ENCODE measurements at places on chromosomes 16 and 17.

GRCh38 chr17:1724351-1724868, at the start of gene WDR81:
Gene WDR81, plus strand, starts transcription at chr17:1724704. Its CDS starts 256 bp downstream, at chr17:1724960.
- peak; percentile 84 for DNase-seq

- no peak for DNase-seq
Observed at GRCh38 chr17:61253362-61253761, 146.3 kb upstream of the TBX2 start.

DNA sequence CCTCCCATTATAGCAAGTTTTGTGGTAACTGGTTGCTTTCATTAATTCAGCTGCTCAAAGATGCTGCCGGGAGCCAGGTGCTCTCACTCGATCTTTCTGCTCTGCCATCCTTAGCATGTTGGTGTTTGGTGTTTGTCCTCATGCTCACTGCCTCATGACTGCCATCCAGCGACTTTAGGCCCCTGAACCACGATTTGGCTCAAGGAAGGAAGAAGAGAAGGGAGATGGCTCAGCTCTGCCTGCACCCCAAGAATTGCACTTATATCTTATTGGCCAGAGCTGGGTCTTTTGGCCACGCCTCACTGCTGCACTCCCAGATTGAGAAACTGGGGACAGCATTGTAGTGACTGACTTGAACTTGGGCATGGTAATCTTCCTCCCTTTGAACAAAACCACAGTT, 52.7 kb downstream of the ARSG start:
- DNase-seq = no peak

DNA sequence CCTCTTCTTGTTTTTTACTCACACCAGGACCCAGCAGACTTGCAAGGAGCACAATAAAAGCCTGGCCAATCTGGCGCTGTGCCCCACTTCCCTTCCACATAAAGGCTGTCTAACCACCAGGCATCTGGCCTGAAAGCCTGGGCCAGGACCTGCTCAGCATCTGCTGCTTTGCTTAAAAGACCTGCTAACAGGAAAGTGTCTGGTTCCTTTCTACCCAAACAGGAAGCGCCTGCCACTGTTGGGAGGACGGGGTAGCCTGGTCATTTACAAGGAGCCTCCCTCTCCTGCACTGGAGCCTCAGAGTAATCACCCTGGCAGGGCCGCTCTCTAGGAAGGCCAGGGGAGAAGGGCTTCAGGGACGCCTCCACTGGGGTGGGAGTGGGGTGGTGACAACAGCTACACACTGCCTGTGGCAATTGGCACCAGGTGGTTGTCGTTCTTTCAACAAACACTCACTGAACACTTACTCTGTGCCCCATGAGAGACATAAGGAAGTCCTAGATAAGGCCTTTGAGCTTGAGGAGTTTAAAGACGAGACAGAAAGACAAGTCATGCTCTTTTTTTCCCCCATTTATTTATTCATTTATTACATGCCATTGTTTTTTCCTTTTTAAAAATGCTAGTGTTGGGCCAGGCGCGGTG, 6.3 kb upstream of the MMP28 start:
- peak; percentile 86 for DNase-seq

DNA sequence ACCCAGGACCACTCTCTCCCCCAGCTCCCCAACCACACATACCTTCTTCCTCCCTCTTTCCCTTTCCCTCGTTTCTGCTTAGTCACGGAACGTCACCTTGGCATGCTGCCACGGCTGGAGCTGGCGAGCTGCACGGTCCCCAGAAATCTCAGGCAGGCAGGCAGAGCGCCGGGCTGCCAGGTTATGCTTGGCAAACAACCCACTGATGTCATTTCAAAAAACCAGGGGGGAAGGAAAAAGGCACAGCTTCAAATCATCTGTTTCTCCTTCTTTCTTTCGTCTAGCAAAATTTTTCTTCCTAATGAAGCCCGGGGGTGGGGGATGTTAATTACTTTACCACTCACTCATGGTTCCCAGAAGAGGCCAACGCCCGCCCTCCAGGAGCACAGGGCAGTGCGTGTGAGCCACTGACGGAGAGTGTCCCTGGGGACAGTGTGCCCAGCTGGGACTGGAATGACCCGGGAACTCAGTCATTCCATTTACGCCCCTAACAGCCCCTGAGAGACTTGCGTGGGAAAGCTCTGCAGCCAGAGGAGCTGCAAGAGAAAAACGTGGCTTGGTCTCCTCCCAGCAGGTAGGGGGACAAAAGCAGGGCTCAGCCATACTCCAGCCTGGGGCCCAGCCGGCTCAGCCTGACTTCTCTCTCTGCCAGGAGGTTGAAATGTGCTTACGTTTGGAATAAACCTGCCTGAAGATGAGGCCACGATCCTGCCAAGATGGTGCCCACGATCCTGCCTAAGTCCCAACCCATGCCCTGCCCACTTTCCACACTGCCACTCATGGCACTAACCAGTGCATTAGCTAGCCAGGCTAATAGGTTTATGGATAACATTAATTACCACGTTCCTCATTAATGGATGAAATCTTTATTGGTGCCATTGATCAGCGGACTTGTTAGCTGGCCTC, 198.9 kb downstream of the ZFHX3 start:
- peak; percentile 96 for DNase-seq

DNA sequence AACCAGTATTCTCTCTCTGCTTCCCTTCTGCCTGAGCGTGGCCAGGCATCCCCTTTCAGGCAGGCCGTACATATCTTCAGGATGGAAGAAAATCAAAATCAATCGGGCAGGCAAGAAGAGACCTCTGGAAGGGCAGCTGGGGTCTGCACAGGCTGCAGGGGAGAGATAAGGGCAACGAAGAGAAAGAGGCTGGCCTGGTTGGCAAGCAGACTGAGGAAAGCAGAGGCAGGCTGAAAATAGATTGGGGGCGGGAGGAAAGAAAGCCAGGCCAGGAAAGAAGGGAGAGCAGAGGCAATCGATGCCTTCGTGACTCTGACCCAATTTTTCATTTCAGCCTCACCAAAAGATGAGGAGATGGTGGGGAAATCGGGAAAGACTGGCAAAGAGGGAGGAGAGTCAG, 18.1 kb downstream of the PIPOX start:
- no peak for DNase-seq

DNA sequence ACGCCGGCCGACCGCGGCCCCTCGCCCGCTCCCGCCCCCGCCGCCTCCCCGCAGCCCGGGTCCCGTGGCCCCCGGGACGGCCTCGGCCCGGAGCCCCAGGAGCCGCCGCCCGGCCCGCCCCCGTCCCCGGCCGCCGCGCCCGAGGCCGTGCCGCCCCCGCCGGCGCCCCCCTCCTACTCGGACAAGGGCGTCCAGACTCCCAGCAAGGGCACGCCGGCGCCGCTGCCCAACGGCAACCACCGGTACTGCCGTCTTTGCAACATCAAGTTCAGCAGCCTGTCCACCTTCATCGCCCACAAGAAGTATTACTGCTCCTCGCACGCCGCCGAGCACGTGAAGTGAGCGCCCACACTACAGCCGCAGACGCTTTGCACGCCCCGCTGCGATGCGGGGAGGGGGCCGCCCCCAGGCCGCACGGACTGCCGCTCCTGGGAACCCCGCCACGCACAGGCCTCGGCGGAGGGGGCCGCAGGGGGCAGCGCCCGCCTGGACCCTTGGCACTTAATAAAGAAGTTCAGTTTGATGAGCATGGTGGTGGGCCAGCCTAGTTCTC, 35.5 kb upstream of the ZC3H18 start:
- DNase-seq = no peak

DNA sequence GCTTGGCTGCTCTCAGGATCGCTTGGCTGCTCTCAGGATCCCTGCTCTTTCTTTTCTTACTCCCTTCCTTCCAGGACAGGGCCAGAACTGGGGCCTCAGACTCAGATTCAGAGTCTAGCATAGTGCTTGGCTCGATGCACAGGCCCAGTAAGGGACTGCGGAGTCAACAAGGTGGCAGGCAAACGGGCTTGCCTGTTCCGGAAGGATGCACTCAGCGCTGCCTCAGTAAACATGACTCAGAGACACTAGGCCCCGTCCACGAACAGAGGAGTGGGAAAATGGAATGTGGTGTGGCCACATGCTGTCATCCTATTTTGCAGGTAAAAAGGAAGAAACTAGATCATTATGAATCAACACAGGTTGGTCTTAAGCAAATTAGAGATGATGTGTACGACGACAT, 9.8 kb downstream of the SPHK1 start:
- no peak for DNase-seq

DNA sequence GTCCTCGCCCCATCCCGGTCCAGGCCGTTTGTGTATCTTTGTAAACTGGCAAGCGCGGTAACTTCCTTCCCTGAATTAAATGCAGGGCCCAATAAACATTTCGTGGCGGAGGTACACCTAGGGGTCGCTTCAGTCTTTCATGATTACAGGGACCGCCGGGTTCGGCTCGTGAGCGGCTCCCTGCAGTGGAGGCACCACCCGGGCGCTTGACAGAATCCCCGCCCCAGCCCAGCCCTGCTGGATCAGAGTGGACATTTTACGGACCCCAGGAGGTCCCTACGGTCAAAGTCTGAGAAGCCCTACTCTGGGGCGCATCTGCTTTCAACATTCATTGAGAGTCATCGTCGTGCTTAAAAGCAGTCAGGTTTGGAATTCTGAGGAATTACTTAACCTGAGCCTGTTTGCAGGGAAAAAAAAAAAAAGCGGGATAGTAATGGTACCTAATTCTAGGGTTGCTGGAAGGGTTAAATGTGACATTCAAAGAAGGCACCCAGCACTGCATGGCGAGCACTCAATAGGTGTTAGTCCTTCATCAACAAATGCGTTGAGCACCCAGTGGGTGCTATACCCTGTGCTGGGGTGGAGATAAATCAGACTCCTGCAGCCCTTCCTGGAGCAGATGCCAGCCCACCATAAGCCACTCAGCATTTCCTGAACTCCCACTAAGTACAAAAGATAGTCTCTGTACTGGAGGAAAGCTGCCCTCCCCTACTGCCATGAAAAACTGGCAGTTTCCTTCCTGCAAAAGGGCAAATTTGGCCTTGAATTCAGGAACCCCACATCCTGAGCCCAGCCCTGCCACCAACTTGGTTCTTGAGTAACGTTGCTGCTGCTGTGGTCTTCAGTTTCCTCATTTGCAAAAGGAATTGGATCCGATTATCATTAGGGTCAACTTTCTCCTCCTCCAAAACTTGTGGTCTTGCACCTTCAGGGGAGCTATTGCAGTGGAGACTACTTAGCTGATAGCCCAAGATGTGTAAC, 658 bp upstream of the DUSP3 start:
- no peak for DNase-seq

DNA sequence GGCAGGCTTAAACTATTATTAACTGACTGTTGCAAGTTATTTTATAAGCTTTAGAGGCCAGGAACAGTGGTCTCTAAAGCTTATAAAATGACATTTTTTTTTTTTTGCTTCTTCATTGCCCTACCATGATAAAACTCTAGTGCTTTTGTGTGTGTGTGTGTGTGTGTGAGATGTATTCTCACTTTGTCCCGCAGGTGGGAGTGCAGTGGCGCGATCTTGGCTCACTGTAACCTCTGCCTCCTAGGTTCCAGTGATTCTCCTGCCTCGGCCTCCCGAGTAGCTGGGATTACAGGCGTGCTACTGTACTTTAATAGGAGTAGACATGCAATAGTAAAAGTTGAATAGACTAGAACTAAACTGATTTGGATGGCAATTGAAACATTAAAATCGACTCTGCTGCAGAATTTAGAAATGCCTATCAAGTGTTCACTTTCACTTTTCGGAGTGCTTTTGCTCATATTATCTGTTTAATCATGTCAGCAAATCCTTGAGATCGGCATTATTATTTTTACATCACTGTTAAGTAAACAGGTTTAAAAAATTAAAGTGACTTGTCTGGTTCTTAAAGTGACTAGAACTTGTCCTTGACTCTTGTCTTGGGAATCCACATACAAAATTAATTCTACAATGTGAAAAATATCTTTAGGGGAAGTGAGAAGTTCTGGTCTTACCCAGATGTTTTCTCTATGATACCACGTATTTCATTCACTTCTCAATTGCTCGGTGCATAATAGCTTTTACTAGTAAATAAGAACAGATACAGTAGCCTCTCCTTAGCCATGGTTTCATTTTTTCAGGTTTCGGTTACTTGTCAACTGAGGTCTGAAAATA, 8.4 kb upstream of the PCTP start:
- no peak for DNase-seq

- no peak for DNase-seq
Observed at GRCh38 chr17:34384822-34385605, 22.0 kb upstream of the CCL1 start.

GRCh38 chr17:21540502-21540901, 151.8 kb upstream of the KCNJ18 start:
- no peak for DNase-seq

- DNase-seq = peak; percentile 96
Observed at GRCh38 chr17:35804658-35805192, 4.6 kb upstream of the TAF15 start.

DNA sequence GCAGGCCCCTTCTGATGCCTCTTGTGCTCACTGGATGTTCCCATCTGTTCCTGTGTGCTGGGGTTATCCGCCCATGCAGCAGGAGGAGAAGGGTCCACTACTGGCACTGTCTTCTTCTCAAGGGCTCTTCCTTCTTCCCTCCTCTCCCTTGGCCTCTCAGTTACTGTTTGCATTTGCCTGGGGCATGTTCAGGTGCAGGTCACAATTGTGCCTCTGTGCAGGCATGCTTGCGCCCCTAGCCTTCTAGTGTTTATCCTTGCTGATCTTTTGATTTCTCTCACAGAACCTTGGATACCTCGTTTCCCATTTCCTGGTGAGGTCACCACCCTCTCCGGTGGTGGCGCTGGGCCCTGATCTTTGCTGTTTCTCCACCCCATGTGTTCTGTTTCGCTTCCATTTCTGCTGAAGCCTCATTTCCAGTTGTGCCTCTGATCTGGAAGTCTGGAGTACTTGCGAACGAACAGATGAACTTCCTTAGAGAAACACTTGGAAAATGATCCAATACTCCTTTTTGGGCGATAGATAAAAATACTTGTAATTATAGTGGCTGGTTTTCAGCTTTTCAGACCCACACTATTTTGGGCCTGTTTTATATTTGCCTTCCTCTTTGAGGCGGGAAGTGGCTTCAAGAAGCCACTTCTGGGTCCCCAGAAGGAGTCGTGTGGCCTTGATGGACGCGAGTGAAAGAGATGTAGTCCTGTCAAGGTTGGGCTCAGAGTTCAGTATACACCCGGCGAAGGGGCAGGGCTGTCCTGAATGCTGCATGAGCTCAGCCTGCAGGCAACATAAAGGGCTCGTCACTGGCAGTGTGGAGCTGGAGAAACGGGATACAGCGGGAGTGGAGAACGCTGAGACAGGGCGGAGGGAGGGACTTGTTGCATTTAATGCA, 312.9 kb downstream of the SNX29 start:
- DNase-seq = peak; percentile 23

GRCh38 chr17:21173543-21173942, 40.4 kb downstream of the TMEM11 start:
- DNase-seq = no peak

DNA sequence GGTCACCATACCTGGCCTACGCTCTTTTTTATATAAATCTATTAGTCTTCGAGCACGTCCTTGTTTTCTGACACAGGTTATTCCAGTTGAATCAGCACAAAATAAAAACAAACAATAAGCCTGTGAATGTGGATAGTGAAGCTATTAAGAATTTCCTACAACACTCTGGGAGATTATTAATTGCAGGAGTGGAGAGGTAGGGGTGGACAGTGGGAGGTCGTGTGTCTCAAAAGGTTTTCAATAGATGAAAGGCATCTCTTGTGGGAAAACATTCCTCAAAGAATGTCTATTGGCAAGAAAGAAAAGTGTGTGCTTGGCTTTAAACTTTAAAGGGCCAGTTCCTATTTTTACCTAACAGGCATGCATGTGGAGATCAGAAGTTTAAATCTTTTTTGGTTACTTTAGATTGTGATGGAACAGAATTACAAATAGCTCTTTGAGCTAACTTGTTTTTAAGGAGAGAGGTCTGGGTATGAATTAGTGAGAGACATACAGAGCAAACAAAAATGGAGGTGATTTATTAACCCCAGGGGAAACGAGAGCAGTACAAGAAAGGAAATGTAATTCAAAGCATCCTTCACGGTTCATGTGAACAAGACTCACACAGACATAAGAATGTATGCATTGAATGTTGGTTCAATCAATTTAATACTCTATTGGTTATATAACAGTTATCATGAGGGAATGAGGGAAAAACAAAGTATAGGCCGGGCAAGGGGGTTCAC, 9.0 kb downstream of the SMYD4 start:
- DNase-seq = no peak
